ENCODE measurements at places on chromosomes 7 and 10. TPM values are rescaled to one million over a fixed set of nuclear protein-coding genes. Genes with fewer than 3 reads are reported as not detected.

DNA sequence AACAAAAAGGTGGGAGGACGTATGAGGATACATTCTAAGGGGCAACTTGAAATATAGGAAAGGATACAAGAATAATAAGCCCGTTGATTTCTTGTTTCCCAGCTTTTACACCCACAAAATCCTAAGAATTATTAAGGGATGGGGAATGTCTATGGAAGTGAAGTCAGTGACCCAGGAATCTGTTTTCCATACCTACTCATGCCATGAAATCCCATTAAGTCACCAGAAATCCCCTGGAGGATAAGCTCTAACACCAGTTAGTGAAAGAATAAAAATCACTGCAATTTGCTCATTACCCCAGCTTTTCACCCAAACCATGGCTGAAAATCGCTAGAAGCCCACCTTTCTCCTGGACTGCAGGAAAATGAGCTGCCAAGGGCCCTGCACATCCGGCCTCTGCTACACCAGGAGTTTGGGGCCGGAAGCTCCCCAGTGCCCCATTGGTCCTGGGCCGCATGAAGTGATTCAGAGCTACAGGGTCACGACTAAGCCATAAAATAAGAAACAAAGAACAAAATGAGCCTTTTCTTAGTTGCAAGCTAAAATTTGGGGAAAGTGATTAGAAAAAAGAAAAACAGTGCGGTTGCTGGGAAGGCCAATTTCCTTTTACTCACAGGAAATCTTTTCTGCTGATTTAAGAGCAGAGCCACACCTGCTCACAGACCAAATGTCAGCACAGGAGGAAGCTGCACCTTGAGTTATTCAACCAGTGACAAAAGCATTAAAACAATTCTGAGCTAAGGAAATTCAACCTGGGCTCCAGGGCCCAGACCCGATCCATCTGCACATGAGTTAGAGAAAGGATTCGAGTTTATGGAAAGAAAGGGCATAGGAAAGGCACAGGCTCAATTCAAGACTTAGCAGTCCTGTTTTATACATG is 40.3 kb downstream of the HIPK2 start:
- no peak overlapping the region for H3K4me3 ChIP-seq
- H3K27me3 ChIP-seq: no peaks in the 10 kb centered on the region
- no peak for DNase-seq
- H3K36me3 ChIP-seq: peaks cover 25% of the 10 kb centered on the region
- H3K4me1 ChIP-seq: peaks cover 85% of the 10 kb centered on the region

DNA sequence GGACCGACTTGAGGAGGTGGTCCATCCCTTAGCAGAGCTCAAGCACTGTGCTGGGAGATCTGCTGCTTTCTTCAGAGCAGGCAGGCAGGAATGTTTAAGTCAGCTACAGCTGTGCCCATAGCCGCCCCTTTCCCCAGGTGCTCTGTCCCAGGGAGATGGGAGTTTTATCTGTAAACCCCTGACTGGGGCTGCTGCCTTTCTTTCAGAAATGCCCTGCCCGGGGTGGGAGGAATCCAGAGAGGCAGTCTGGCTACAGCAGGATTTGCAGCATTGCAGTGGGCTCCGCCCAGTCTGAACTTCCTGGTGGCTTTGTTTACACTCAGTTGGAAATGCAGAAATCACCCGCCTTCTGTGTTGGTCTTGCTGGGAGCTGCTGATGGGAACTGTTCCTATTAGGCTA is 51.2 kb upstream of the SEMA3A start:
- H3K36me3 ChIP-seq: peaks cover 45% of the 10 kb centered on the region
- DNase-seq: no peak
- H3K27me3 ChIP-seq: no peaks in the 10 kb centered on the region
- H3K27ac ChIP-seq: no peak overlapping the region

- H3K4me1 ChIP-seq: peaks cover 6% of the 10 kb centered on the region
- DNase-seq: no peak
- H3K27me3 ChIP-seq: no peaks in the 10 kb centered on the region
- H3K36me3 ChIP-seq: no peaks in the 10 kb centered on the region
- no peak overlapping the region for H3K27ac ChIP-seq
These were observed 41.2 kb downstream of the NRCAM start for GRCh38 chr7:108415084-108415483.

DNA sequence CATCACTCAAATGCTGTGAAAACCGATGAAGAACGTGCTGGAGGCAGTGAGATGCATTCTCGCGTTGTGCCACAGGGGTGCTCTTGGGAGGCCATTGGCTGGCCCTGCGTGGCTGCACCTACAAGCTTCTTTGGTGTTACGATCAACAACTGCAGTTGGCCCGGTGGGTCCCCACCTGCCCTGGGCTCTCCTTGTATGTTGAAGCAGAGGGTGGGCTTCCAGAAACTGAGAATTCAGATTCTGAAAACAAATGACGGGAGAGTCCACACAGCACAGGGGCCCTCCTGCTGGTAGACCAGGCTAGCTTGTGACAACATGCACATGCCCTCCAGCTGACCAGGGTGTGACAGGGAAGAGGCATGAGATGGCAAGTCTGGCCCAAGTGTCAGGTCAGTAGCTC is 23.7 kb upstream of the DDC start:
- no peaks in the 10 kb centered on the region for H3K4me1 ChIP-seq
- H3K27ac ChIP-seq: no peak overlapping the region
- no peak overlapping the region for H3K4me3 ChIP-seq
- H3K36me3 ChIP-seq: peaks cover 14% of the 10 kb centered on the region
- DNase-seq: no peak

GRCh38 chr10:117090834-117091233 is 47.2 kb downstream of the VAX1 start:
- H3K27me3 ChIP-seq: no peaks in the 10 kb centered on the region
- H3K4me1 ChIP-seq: no peaks in the 10 kb centered on the region
- no peaks in the 10 kb centered on the region for H3K36me3 ChIP-seq

DNA sequence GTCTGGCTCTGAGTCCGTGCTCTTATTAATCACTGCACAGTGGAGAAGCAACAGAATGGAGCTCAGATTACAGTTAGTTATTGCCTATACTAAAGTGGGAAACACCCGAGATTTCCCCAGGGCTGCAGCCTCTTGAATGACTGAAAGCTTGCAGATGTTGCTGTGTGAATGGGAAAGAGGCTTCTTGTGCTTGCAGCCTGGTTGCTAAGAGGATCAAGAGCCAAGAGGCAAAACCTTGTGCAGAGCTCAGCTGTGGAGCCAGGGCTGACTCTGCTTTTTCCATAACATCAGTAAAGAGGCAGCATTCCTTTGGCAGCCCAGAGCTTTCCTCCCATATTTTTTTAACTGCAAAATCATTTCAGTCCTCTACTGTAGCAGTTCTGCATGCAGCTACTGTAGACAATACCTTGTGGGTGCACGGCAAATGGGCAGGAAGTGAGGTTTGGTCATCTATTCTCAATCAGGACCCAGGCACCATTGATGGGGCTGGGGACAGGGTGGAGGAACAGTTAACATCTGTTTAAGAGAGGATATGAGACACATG is 86.5 kb downstream of the RALA start:
- H3K36me3 ChIP-seq: peaks cover 40% of the 10 kb centered on the region
- no peak overlapping the region for H3K4me3 ChIP-seq
- peak; percentile 47 for DNase-seq
- H3K4me1 ChIP-seq: peaks cover 14% of the 10 kb centered on the region

GRCh38 chr7:24346129-24346528 is 62.1 kb downstream of the NPY start:
- H3K4me3 ChIP-seq: no peak overlapping the region
- no peaks in the 10 kb centered on the region for H3K36me3 ChIP-seq
- H3K27me3 ChIP-seq: no peaks in the 10 kb centered on the region
- no peak for DNase-seq

DNA sequence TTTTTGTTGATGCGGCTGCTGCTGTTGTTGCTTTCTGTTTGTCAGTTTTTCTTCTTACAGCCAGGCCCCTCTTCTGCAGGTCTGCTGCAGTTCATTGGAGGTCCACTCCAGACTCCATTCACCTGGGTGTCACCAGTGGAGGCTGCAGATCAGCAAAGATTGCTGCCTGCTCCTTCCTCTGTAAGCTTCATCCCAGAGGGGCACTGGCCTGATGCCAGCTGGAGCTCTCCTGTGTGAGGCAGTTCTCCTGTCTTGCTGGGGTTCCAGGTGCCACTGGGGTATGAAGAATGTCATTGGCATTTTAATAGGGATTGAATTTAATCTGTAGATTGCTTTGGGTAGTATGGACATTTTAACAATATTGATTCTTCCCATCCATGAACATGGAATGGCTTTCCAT is 308.5 kb upstream of the MEOX2 start:
- H3K4me3 ChIP-seq: no peak overlapping the region
- no peak overlapping the region for H3K27ac ChIP-seq
- no peaks in the 10 kb centered on the region for H3K27me3 ChIP-seq
- no peaks in the 10 kb centered on the region for H3K36me3 ChIP-seq
- H3K4me1 ChIP-seq: no peaks in the 10 kb centered on the region

DNA sequence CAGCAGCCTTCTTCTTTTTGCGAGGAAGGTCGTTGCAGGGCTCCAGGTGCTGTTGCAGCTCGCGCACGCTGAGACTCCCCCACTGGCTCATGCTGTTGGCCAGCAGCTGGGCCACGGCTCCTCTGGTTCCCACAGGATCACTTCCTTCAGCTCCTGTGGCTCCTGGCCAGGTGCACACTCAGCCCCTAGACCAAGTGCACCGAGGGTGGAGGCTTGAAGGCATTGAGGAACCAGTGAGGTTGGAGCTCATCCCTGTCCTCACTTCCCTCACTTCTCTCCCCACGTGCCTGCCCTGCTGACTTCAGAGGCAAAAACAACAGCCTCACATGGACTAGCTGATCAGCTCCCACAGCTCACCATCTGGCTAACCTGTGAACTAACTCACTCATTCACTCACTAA is 46.2 kb upstream of the ADRB1 start:
- DNase-seq: no peak
- H3K27me3 ChIP-seq: peaks cover 27% of the 10 kb centered on the region
- H3K4me1 ChIP-seq: peaks cover 10% of the 10 kb centered on the region
- no peak overlapping the region for H3K27ac ChIP-seq
- no peak overlapping the region for H3K4me3 ChIP-seq
- H3K36me3 ChIP-seq: no peaks in the 10 kb centered on the region

DNA sequence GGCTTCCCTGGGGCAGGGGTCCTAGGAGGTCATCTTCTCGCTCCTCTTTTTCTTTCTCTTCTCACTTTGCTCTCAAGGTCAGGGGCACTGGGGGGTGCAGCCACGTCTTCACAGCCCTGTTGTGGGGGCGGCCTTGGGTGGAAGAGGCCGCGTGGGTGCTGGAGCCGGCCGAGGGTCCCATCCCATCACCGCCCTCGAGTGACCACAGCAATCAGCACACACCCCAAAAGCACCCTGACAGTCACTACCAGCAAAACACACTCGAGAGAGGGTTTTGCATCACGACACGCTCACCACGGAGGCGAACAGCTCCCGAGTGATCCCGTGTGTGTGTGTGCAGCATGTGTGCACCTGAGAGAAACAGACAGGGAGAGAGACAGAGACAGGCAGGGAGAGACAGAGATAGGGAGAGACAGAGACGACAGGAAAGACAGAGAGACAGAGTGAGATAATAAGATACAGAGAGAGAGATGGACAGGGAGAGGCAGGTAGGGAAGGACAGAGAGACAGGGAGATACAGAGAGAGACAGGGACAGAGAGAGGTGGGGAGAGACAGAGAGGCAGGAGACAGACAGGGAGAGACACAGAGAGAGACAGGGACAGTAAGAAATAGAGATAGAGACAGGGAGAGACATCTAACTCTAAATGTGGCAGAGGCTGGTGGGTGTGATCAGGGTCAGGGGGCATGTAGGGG is 100.9 kb downstream of the WDR37 start:
- H3K4me3 ChIP-seq: no peak overlapping the region
- no peaks in the 10 kb centered on the region for H3K36me3 ChIP-seq
- H3K27me3 ChIP-seq: peaks cover 38% of the 10 kb centered on the region
- no peak overlapping the region for H3K27ac ChIP-seq

- H3K4me3 ChIP-seq: no peak overlapping the region
- no peak overlapping the region for H3K27ac ChIP-seq
- H3K27me3 ChIP-seq: peaks cover 3% of the 10 kb centered on the region
- H3K4me1 ChIP-seq: peaks cover 6% of the 10 kb centered on the region
These were observed 11.3 kb downstream of the OIT3 start for GRCh38 chr10:72904806-72905205.

- no peak overlapping the region for H3K4me3 ChIP-seq
- H3K4me1 ChIP-seq: peaks cover 45% of the 10 kb centered on the region
- DNase-seq: no peak
These were observed 14.7 kb downstream of the SEC24C start for GRCh38 chr10:73758704-73759511.

DNA sequence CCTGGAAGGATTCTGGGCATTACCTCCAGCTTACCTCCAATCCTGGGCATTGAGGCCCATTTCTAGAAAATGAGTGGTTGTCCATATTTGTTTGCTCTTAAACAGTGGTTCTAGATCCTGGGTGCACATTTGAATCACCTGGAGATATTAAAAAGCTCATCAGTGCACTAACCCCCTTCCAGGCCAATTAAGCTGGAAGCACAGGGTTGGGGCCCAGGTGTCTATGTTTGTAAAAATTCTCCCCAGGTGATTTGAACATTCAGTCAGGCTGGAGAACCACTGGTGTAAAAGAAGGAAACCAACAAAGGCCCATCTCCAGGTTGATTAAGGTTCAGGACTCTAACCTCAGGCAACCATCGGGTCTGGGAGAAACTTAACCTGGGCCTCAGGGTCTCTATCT is 102.6 kb upstream of the NANOS1 start:
- peaks cover 16% of the 10 kb centered on the region for H3K27me3 ChIP-seq
- no peak overlapping the region for H3K27ac ChIP-seq
- DNase-seq: no peak
- peaks cover 6% of the 10 kb centered on the region for H3K36me3 ChIP-seq
- H3K4me3 ChIP-seq: no peak overlapping the region

DNA sequence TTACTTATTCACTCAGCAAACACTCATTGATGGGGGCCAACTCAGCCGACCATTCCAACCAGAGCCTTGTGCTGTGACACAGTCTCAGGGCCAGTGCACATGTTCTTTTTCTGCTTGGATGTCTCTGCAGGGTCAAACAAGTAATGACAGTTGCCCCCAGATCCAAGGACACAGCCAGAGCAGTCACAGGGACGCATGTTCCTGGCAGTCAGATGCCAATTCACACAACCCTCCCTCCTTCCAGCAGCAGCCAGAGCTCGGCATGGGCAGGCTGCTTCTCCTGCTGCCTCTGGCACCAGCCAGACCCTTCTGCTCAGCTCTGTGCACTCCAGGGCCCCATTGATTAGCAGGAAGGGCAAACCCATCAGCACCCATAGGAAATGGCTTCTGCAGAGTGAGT is 20.3 kb downstream of the DRGX start:
- no peaks in the 10 kb centered on the region for H3K4me1 ChIP-seq
- H3K36me3 ChIP-seq: no peaks in the 10 kb centered on the region
- H3K4me3 ChIP-seq: no peak overlapping the region
- no peak for DNase-seq
- peaks cover 21% of the 10 kb centered on the region for H3K27me3 ChIP-seq

GRCh38 chr7:78176171-78176570 is 377.6 kb downstream of the PHTF2 start:
- H3K4me1 ChIP-seq: peaks cover 24% of the 10 kb centered on the region
- peaks cover 2% of the 10 kb centered on the region for H3K27me3 ChIP-seq
- H3K36me3 ChIP-seq: no peaks in the 10 kb centered on the region
- no peak for DNase-seq
- no peak overlapping the region for H3K4me3 ChIP-seq
- no peak overlapping the region for H3K27ac ChIP-seq

LRRTM3 gene
- not detected for total RNA-seq

DGKI gene
- total RNA-seq: 1.4 TPM

ZNF727 gene
- not detected for total RNA-seq

KAT6B gene
- total RNA-seq: 24.5 TPM

CNTNAP2 gene
- not detected for total RNA-seq

CLDN4 gene
- total RNA-seq: 0.32 TPM

SFRP4 gene
- total RNA-seq: not detected

NCAPG2 gene
- 65.1 TPM for total RNA-seq

NUTM2B gene
- 0.33 TPM for total RNA-seq

EZH2 gene
- total RNA-seq: 21.5 TPM

WDFY4 gene
- not detected for total RNA-seq

RBP3 gene
- total RNA-seq: not detected

KCNIP2 gene
- total RNA-seq: 0.99 TPM

FAM13C gene
- not detected for total RNA-seq

ADARB2 gene
- not detected for total RNA-seq
